ENCODE measurements at places on chromosomes 7 and 10.

- DNase-seq: no peak
Measured at GRCh38 chr10:28302012-28302637, 739 bp downstream of the MPP7 start.

- DNase-seq: no peak
Measured at GRCh38 chr7:92691578-92691977, 101.4 kb upstream of the FAM133B start.

DNA sequence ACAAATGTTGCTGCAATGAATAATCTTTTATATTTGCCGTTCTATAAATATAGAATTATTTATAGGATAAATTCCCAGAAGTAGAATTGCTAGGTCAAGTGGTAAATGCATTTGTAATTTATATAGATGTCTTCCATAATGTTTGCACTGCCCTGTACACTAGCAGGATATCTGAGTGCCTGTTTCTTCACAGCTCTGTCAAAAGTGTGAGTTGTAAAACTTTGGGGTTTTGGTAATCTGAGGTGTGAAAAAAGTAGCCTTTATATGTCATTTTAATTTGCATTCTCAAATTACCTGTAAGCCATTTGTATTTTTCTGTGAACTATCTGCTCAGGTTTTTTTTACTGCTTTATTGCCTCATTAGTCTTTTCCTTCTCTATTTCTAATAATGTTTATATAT, 271.2 kb downstream of the NEBL start:
- no peak for DNase-seq

GRCh38 chr7:80832006-80832405, 86.8 kb downstream of the SEMA3C start:
- no peak for DNase-seq

DNA sequence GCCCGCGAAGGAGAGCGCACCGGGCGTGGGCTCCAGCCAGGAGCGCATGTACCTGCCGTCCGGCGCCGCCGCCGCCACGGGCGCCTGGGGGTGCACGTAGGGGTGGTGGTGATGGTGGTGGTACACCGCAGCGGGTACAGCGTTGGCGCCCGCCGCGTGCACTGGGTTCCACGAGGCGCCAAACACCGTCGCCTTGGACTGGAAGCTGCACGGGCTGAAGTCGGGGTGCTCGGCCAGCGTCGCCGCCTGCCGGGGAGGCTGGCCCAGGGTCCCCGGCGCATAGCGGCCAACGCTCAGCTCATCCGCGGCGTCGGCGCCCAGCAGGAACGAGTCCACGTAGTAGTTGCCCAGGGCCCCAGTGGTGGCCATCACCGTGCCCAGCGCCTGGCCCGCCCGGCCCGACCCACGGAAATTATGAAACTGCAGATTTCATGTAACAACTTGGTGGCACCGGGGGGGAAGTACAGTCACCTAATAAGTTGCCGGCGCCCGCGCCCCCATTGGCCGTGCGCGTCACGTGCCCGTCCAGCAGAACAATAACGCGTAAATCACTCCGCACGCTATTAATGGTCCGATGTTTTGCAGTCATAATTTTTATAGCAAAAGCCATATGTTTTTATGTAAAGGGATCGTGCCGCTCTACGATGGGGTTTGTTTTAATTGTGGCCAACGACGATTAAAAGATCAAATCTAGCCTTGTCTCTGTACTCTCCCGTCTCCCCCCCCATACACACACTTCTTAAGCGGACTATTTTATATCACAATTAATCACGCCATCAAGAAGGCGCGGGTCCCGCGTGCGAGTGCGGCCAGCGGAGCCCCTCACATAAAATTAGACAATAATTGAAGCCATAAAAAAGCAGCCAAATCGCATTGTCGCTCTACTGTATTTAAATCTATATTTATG, at the start of gene HOXA9:
Gene HOXA9, minus strand, starts transcription at position 449 of the 907 bp plus-strand sequence. Its CDS starts 80 bp downstream, at position 369.
- peak; percentile 42 for DNase-seq

- DNase-seq: no peak
Measured at GRCh38 chr7:26461518-26461917, 169.9 kb downstream of the SNX10 start.

- no peak for DNase-seq
Measured at GRCh38 chr7:33062023-33062781, at the start of gene NT5C3A. TSS of gene NT5C3A (minus strand) at chr7:33062776. CDS start at chr7:33062705, 71 bp downstream.

DNA sequence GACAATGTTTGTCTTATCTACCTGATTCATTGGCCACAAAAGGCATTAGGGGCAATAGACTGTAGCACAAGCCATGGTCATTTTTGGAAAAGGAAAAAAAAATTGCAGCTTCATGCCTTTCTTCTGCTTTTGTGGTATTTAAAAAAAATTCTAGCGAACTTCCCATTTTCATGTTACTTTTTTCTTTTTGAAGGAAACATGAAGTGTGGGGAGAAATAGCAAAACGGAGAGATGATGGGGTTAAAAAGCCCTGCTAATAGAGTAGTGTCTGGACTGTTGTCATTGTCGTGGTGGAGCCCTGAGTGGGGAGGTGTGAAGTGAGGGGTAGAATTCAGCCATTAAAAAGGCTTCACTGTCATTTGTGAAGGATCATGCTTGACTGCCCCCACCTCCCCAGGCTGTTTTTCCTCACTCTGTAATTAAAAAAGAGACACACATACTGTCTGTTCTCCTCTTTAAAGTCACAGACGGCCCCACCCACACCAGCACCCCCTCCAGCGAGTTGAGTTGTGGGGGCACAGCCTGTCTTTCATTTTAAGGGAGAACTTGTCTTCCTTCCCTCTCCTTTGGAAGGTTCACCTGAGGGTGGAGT, 272.4 kb downstream of the CREB5 start:
- DNase-seq: no peak

DNA sequence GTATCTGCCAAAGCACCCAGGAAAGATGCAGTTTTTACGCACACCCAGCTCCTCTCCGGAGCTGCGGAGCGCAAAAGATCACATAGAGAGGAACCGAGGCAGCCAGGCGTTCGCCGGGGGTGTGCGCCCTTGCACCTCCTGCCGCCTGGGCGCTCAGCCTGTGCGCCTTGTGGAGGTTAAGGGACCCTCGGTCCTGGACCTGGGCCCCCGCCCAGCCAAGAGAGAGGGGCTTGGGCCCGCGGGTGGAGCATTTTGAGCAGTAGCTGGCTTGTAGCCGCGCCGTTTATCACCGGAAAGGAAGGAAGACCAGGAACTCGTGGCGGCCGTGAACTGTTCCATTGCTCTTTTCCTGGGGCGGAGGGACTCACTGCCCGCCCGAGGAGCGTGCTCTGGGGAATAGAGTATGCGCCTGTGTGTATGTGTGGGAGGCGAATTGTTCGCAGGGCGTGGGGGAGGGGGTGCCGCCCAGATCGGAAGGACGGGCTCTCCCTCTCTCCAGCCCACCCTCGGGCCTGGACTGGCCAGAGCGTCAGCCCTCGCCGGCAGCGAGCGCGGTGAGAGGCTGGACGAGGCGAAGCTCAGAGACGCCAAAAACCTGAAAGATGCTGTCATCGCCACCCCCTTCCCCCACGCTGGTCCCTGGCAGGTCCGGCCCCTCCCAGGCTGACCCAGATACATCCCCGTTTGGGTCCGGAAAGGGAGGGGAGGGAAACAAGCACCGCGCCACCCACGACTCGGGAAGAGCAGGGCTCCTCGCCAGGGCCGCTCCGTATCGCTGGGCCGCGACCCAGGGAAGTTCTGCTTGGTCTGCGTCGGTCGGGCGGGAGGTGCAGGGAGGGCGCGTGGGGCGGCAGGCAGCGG, 1.2 kb upstream of the WNT2 start:
- DNase-seq: no peak

GRCh38 chr10:10618139-10618538, 399.5 kb upstream of the CELF2 start:
- no peak for DNase-seq

- no peak for DNase-seq
Measured at GRCh38 chr7:19537942-19538401, 170.9 kb downstream of the POLR1F start.
